ENCODE measurements at places on chromosomes 5 and 9.

GRCh38 chr5:76489877-76490688 is 87.0 kb downstream of the IQGAP2 start:
- ATAC-seq = no peak

DNA sequence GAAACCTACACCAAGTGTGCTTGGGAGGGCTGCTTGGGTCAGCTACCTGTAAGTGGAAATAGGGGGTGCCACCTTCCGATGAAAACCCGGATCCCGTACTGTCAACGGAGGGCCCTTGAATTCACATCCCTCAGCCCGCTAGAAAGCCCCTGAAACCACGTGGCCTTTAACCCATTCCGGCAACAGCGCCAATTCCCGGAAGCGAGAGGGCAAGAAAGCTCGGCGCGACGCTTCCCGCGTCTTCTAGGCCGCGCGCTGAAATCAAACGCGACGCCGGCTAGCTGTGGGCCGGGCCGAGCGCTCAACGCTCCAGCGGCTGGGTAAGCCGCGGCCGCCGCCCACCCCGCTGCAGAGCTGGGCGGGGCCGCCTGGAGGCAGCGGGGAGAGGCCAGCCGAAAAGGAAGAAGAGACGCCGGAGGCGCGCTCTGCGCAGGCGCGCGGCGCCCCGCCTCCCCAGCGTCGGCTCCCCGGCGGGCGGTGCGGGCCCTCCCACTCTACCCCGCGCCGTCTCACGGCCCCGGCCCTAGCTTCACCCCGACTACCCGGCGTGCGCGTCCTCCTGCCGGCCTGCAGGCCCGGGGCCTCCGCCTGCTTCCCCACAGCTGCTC is at the start of gene KIF2A:
KIF2A (plus strand) TSS at position 492 of the 608 bp plus-strand sequence. CDS start 267 bp downstream, outside the sequence.
- ATAC-seq = peak; percentile 90

- ATAC-seq = no peak
Observed at GRCh38 chr5:143074414-143074996, 304.3 kb downstream of the ARHGAP26 start.

- no peak for ATAC-seq
Observed at GRCh38 chr9:77534376-77535057, 113.6 kb downstream of the GNA14 start.

DNA sequence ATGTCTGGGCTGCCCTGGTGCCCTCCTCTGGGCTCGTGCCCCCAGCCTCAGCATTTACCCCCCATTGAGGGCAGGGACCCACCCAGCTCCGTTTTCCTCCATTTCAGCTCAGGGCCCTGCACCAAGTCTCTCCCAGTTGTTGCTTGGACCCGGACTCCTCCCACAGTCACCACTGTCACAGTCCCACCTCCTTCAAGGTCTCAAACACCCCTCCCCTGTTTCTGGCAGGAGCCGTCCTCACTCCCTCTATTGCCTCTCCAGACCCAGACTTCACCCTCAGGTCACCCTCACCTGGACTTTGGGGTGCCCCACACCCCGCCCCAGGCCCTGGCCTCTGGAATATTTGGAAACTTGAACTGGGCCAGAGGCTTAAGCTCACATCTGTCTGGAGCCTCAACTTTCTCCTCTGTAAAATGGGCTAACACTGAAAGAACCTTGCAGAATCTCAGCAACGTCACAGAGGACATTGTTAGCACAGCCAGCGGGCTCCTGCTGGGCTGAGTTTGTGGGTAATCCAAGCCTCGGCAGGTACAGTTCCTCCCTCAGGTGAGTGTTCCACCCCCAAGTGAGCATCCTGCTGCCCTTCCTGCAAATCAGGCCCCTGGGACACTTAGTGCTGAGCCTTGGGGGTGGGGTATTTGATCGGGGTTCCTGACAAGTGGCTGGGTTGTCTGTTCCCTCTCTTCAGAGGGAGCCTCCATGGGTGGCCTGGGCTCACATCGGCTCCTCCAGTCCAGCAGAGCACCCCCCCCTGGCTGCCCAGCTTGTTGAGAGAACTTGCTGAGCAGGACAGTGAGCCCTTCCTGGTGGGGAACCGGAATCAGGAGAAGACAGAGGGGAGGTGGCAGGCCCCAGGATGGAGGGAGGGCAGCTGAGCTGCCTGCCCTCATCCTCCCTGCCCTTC is 130.1 kb downstream of the C9orf50 start:
- peak; percentile 5 for ATAC-seq

DNA sequence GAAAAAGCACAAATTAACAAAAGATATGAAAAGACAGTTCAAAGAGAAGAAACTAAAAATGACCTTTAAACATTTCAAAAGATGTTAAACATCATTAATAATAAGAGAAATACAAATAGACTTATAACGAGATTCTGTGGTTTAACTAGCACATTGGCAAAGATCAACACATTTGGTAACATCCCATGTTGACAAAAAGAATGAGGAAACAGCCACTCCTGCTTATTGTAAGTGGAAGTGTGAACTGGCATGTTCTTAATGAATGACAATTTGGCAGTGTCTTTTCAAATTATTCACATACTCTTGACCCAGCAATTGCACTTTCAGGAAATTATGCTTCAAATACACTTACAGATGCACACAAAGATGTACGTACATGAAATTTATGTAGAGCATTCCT is 176.3 kb downstream of the TLE1 start:
- no peak for ATAC-seq

DNA sequence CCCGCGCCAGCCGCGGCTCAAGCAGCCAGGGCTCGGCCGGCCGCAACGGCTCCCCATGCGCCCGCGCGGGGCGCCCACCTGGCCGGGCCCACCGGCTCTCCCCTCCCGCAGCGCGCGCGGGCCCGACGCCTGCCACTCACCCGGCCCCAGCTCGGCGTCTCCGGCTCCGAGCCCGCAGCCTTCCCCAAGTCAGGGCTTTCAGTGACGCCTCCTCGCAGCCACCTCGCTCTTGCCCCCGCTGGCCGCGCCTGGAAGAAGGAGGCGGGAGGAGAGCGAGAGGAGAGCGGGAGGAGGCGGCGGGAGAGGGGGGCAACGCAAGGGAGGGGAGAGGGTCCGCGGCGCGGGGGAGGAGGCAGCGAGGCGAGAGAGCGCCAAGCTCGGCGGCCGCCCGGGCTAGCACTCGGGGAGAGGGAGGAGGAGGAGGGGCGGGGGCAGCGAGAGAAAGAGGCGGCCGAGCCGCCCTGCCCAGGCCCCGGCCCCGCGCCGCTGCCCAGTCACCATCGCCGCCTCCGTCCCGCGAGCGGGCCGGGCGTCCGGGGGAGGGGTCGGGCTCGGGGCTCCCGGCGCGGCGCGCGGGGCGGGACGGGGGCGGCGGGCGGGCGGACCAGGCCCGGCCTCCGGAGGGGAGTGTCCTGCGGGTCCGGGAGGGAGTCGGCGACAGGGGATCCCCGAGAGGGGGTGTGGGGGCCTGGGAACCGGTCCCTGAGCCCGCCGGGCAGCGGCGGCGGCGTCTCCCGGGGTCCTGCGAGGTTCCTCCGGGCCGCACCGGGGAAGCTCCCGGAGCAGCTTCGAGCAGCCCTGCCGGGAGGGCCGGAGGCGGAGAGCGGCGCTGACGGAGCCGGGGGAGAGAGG is at the start of gene LHFPL2:
LHFPL2 (minus strand) TSS at position 414 of the 852 bp plus-strand sequence. CDS start 138,559 bp downstream, outside the sequence.
- ATAC-seq = peak; percentile 59

GRCh38 chr9:1085086-1085485 is 34.9 kb downstream of the DMRT2 start:
- ATAC-seq = no peak

DNA sequence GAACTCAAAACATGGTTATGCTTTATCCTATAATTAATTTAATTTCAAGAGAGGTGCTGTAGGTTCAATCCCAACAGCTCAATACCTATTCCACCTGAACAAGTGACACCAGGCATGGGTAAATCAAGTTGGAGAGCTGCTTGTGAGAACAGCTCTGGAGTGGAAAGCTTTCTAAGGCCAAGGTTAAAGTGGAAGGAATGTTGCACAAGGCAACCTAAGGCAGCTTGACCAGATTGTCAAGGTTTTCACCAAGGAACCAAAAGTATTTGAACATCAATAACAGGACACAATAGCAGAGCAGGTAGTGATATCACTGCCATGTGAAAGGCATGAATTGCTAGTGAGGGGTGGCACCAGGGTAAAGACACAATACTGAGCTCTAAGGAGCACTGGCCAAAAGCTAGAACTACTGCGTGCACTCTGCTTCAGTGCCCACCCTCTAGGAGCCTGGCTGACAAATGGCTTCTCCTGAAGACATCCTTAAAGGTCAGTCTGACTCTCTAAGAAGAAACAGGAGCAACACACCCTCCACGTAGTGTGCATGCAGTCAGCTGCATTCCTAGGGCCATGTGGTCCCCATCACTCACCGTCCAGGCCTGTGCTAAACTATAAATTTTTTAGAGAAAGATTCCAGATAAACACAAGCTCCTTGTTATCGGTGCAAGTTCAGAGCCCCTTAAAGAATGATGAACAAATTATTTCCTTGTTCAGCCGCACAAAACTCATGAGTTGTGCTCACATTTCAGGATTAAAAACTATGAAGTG is 677.7 kb upstream of the KLF4 start:
- ATAC-seq = no peak

GRCh38 chr9:133932181-133932580 is 59.9 kb downstream of the VAV2 start:
- ATAC-seq = no peak

- ATAC-seq = peak; percentile 95
Observed at GRCh38 chr9:127555840-127556820, 55.9 kb upstream of the STXBP1 start.

GRCh38 chr9:3337515-3338225 is 188.1 kb downstream of the RFX3 start:
- ATAC-seq = peak; percentile 62

GRCh38 chr5:132497488-132497997 is 7.0 kb upstream of the IRF1 start:
- no peak for ATAC-seq

DNA sequence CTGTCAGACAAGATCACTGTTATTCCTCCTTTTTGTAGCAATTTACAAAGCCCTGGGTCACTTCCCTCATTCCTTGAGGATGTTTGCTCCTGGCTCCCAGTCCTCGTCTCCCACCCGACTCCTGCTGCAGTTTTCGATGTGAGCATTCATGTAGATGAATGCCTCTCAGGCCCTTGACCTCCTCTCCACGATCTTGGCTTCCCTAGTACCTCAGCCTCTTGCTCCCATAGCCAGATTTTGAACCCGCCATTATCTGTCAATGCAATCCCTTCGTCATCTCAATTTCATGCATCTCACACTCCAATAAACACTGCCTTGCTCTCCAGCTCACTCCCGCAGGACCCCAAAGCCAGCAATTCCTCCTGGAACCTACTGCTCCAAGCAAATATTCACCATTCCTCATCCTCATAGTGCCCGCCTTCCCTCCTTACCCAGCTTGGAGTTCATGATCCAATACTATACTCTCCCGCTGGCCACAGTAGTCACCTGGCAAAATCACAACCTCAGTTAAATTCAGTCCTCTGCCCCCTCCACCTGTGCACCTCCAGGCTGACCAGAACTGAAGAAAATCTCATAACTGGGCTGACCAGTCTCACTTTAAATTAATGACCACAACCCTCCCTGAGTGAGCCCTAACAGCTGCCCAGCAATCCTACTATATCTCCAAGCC is 35.1 kb upstream of the JADE2 start:
- no peak for ATAC-seq

GRCh38 chr5:132663771-132664695 is 6.1 kb downstream of the IL13 start:
- peak; percentile 42 for ATAC-seq

GRCh38 chr5:113678924-113679575 is 165.6 kb downstream of the YTHDC2 start:
- ATAC-seq = peak; percentile 45

GRCh38 chr5:76556511-76557221 is 66.5 kb downstream of the F2RL2 start:
- ATAC-seq = peak; percentile 97

DNA sequence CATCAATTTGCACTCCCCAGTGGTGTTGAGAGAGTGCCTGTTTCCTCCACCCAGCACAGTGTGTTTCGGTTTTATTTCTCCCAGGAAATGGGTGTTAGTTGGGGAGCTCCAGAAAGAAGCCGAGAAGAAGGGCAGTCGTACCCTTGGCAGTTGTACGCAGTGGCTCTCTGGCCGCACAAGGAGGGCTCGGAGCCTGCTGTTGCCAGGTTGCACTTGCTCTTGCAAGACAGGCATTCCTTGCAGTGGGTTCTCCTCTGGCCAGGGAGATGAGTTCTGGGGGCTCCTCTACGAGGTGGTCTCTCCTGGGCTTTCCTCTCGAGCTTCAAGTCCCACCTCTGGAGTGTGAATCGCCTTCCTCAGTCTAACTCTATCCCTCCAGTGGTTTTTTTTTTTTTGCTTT is 29.1 kb downstream of the QRFP start:
- ATAC-seq = no peak

GRCh38 chr5:1444361-1445189 is 665 bp downstream of the SLC6A3 start:
- ATAC-seq = no peak

- ATAC-seq = no peak
Observed at GRCh38 chr9:130713286-130713960, 19.8 kb downstream of the EXOSC2 start.

DNA sequence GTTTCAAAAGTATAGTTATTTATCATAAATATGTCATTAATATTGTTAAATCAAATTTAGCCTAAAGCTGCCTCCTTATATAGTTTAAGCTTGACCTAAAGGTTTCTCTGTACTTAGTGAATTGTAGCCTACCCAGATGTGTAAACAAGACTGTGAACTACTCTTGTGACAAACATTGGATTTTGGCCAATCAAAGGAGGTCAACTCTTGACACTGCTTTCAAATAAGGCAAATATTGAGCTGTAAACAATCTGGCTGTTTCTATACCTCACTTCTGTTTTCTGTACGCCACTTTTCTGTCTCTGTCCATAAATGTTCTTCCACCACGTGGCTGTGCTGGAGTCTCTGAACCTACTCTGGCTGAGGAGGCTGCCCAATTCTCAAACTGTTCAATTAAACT is 51.2 kb downstream of the FXN start:
- no peak for ATAC-seq

GRCh38 chr5:90134381-90134780 is 275.2 kb downstream of the CETN3 start:
- no peak for ATAC-seq

DNA sequence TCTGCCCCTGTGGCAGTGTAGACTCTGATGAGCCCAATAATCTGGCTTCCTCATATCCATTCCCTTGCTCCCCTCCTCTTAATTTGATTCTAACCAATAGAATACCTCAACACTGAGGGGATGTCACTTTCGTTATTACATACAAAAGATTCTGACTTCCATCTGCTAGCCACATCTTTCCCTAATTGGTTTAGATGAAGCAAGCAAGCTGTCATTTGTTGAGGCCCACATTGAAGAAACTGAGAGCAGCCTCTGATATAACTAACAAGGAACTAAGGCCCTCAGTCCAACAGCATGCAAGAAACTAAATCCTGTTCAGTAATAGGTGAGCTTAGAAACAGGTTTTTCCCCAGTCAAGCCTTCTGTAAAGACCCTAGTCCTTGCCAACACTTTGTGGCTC is 5.8 kb downstream of the ADAMTS6 start:
- no peak for ATAC-seq
